ENCODE measurements at places on chromosomes 3 and 15.
A peak's percentile ranks its signal among the peaks of the same experiment; 100 is the strongest.

- no peak for DNase-seq
These were observed 345.0 kb downstream of the ZNF385D start for GRCh38 chr3:21405671-21406667.

DNA sequence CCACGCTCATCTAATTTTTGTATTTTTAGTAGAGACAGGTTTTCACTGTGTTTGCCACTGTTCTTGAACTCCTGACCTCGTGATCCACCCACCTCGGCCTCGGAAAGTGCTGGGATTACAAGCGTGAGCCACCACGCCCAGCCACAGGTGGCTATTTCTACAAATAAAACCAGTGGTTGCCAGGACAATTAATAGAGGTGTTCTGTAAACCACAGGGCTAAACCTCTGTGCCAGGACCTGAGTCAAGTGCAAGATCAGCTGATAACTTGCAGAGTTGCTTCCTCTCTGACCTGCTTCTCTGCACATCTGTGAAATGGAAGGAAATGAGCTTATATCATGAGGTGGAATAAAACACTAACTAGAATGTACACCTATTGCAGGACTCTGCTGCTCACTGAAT lies 72.8 kb downstream of the CD200R1L start:
- DNase-seq: no peak

DNA sequence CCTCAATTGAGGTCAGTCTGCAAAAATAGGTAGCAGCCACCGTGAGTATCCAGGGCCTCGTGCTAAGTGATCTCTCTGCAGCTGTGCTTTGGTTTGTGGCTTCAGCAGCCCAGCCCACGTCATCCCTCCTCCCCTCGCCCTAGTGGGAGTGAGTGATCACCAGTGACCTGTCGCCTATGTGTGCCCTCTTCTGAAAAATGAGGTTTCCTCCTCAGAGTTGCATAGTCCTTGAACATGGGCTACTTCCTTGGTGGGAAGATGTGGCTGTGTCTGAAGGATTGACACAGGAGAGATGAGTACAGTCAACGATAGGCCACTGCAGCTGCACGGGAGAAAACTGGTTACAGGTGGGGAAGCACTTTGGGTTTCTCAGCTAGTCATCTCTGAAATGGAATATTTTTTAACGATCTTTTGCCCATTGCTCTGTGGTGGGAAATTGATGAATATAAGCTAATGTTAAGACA lies 144.8 kb upstream of the BHLHE40 start:
- DNase-seq: peak; percentile 77

- no peak for DNase-seq
These were observed 7.0 kb upstream of the CPNE9 start for GRCh38 chr3:9696480-9697220.

- DNase-seq: peak; percentile 37
These were observed 24.6 kb downstream of the ITPR1 start for GRCh38 chr3:4517643-4518311.

GRCh38 chr3:109275702-109276293 lies 40.5 kb downstream of the DPPA2 start:
- DNase-seq: no peak

DNA sequence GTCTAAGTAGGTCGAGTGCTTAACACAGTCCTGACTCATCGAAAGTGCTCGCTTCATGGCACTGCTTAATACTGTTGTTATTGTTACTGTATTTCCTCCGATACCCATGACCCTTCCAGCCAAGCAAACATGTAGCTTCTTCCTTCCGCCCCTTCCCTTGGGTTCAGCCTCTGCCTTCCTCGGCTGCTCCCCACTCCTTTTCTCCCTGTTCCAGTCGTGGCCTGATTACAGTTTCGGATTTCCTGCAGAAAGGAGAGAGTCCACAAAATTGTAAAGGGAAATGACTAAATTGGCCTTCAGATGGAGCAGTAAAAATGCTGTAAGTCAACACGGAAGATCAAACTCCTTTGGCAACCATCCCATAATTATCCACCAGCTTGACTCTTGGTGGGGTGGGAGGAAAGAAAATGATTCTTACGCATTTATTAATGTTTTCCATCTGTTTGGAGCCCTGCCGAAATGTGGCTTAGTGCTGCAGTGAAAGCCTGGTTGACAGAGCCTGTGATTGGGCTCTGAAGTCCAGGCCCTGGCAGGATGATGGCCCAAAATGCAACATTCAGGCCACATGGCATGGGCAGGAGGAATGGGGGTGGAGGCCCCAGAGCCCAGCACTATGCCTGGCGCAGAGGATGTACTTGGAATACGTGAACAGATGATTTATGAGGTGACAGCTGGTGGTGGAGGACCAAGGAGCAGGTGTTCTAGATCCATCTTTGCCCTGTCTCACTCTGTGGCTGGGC lies 37.6 kb downstream of the FAM3D start:
- no peak for DNase-seq

- DNase-seq: no peak
These were observed 273.0 kb upstream of the COL8A1 start for GRCh38 chr3:99365396-99365795.

- no peak for DNase-seq
These were observed 72.1 kb downstream of the ABTB1 start for GRCh38 chr3:127744875-127745274.

DNA sequence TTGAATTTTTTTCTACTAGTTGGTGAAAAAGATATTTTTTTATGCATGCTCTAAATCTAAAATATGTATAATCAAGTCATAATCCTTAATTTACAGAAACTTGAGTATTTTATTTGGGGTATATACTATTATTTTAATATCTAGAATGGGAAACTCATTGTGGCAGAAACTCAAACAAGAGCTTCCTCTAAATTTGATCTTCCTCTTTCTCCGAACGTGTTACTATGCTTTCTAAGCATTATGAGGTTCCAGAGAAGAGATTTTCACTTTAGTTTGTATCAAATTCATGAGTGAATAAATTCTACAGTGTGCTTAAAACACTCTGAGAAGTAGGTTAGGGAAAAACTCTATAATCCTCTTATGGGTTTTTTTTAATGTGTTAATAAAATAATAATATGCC lies 173.1 kb downstream of the POTEB3 start:
- DNase-seq: no peak

Measured in AML-193 (cell line).